ENCODE measurements at places on chromosomes 12 and 14. TPM values are rescaled to one million over a fixed set of nuclear protein-coding genes. Genes with fewer than 3 reads are reported as not detected.

- no peaks in the 10 kb centered on the region for H3K36me3 ChIP-seq
- DNase-seq: peak; percentile 67
- H3K4me3 ChIP-seq: peak overlapping the region; percentile 80
These were observed 1.2 kb downstream of the GPR135 start for GRCh38 chr14:59463787-59464485.

DNA sequence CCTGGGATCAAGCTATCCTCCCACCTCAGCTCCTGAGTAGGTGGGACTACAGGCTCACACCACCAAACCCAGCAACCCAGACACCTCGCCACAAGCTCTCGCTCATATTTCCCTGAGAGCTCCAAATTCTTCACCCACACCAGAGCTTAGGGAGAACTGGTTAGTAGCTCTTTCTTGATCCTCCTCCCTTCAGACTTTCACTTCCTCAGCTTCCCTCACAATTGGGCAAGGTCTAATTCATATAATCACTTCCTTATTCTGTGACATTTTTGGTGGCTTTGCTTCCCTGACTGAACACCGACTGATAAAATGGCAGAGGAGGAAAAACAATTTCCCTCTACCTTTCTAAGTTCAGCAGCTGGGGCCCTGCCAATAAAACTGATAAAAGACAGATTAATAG is 88.5 kb downstream of the GXYLT1 start:
- no peak overlapping the region for H3K4me3 ChIP-seq

- H3K4me1 ChIP-seq: no peaks in the 10 kb centered on the region
- no peaks in the 10 kb centered on the region for H3K36me3 ChIP-seq
- DNase-seq: no peak
- no peak overlapping the region for H3K4me3 ChIP-seq
- no peak overlapping the region for H3K27ac ChIP-seq
These were observed 176.5 kb downstream of the CPNE8 start for GRCh38 chr12:38728894-38729293.

DNA sequence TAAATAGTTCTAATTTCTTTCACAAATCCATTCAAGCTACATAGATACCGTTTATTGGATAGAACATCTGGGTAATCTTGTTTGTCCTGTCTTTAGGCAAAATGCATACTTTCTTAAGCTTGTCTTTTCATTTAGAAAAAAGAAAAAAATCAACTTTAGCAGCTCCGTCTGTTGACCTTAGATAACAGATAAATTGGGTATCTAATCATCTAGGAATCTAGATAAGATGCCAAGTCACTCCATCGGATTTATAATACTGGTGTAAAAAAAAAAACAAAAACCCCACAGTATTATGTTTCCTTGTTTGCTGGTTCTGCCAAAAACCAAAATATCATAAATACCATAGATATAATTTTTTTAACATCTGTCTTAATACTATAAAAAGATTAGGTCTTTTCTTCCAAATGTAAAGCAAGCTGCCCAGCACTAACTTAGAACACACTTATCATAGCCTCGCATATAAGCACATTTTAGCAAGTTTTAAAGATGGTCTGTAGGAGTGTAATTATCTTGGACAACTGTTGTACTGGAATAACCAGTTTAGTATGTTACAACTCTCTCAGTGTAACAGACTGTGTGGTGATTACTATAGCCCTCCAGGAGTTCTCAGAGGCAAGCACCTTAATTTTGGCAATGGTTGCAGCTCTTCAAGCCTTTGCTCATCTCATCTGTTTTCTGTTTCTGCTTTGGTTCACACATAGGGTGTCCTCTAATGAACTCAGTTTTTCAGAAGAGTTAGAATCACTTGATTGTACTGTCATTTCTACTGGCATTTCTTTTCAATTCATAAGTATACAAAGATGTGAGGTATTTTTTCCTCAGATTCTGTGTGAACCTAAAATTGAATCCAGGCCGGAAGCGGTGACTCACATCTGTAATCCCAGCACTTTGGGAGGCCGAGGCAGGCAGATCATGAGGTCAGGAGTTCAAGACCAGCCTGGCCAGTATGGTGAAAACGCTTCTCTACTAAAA is 83.1 kb downstream of the ANO6 start:
- H3K36me3 ChIP-seq: no peaks in the 10 kb centered on the region
- H3K27ac ChIP-seq: peak overlapping the region; percentile 86
- no peaks in the 10 kb centered on the region for H3K4me1 ChIP-seq
- DNase-seq: no peak
- no peak overlapping the region for H3K4me3 ChIP-seq

DNA sequence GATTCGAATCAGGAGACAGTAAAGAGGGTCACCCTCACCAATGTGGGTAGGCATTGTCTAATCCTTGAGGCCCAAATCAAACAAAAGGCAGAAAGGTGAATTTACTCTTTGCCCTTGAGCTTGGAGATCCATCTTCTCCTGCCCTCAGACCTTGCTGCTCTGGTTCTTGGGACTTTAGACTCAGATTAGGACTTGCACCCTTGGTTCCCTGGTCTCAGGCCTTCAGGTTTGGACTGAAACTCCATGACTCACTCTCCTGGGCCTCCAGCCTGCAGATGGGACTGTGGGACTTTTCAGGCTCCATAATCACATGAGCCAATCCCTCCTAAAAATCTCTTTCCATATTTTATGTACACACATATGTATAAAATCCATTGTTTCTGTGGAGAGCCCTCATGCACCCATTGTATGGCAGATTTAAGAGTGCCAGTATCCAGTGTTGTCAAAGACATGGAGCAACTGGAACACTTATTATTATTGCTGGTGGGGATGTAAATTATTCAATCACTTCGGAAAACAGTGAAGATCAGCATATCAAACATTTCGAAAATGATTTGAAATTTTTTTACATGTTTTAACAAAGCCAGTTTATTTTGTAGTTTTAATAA is 48.7 kb downstream of the EID3 start:
- H3K36me3 ChIP-seq: peaks cover 34% of the 10 kb centered on the region
- no peak overlapping the region for H3K4me3 ChIP-seq
- no peaks in the 10 kb centered on the region for H3K27me3 ChIP-seq
- H3K27ac ChIP-seq: no peak overlapping the region

GRCh38 chr12:3630111-3630510 is 122.8 kb downstream of the CRACR2A start:
- H3K4me1 ChIP-seq: no peaks in the 10 kb centered on the region
- DNase-seq: no peak
- no peaks in the 10 kb centered on the region for H3K36me3 ChIP-seq
- H3K27ac ChIP-seq: no peak overlapping the region

Gene MYH7
- total RNA-seq: under 0.01 TPM

DNA sequence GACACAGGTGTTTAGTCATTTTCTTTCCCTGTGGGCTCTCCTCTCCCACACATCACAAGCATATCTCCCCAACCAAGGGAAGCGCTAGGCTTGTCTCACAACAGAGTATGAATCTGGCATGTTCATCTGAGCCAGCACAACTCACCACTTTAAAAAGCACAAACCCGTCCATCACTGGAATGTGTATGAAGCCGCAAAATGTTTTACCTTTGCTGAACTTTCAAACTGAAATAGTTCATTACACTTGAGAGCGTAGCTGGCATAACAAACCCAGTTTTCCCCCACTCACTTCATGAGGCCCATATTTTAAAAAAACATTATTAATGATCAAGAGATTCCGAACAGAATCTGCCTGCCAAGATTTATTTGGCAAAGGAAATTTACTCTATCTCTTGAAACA is 15.8 kb downstream of the NID2 start:
- no peak for DNase-seq
- H3K27ac ChIP-seq: peak overlapping the region; percentile 85
- H3K4me1 ChIP-seq: peaks cover 79% of the 10 kb centered on the region
- no peak overlapping the region for H3K4me3 ChIP-seq

DNA sequence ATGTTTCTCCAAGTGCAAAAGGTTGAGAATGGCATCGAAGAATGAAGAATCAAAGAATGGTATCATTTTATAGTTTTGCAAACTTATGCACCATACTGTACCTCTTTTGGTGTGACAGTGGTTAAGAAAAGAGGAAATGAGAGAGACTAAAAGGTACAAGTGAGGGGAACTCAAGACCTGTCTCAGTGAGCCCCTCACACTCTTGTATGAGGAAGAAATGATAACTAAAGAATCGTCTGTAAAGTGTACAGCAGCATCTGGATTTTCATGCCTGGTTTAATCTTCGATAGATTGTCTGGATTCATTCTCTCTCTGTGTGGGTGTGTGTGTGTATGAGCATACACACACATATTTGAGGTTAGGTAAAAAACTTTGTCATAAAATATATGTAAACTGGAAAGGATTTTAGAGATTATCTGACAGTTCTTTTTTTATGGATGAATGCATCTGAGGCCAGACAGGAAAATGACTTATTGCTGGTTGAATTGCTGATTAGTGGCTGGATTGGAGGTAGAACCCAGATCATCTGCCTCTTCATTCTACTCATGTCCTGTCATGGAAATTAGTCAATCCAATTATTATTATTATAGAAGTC is 16.0 kb upstream of the SLC38A2 start:
- H3K4me3 ChIP-seq: no peak overlapping the region
- H3K36me3 ChIP-seq: no peaks in the 10 kb centered on the region
- no peak for DNase-seq
- peak overlapping the region; percentile 23 for H3K27ac ChIP-seq
- peaks cover 67% of the 10 kb centered on the region for H3K4me1 ChIP-seq
- no peaks in the 10 kb centered on the region for H3K27me3 ChIP-seq

Data from sigmoid colon (tissue), 7 donors.